ENCODE measurements at places on chromosomes 4 and X.

GRCh38 chr4:18404642-18405041, 383.1 kb upstream of the LCORL start:
- no peak for DNase-seq

DNA sequence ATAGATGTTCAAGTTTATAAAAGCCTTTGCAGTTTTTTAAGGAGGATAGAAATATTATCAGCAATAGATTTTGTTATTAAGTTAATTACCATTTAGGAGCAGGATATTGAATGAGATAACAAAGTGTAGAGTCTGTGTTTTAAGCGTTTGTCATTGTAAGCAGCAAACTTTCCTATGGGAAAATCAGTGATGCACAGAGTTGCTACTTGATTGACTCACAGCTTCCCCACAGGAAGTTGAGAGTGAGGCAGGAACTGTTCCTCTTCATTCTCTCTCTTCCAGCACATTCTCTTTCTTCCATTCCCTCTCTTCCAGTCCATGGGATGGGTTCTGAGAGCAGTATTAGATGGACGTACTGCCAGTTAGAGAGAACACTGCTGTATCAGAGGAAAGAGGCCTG, 867.7 kb upstream of the AGA start:
- no peak for DNase-seq

DNA sequence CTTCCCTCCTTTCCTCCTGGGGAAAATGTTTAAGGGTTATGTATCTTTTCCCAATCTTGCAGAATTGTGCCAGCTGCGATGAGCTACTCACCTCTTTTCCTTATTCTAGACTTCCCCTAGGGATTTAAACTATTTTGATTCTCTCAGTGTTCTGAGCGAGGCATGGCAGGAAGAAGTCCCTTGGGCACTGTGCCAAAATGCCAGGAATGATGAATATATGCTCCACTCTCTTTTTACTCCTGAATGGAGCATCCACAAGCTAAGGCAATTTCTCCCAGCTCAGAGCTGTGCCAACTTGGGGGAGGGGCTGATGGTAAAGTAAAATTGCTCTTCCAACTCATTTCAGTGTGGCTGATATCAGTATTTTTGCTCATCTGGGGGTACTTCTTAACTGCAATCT, 4.0 kb upstream of the C4orf17 start:
- DNase-seq = no peak

- no peak for DNase-seq
These were observed 35.7 kb upstream of the ADGRA3 start for GRCh38 chr4:22551550-22551949.

DNA sequence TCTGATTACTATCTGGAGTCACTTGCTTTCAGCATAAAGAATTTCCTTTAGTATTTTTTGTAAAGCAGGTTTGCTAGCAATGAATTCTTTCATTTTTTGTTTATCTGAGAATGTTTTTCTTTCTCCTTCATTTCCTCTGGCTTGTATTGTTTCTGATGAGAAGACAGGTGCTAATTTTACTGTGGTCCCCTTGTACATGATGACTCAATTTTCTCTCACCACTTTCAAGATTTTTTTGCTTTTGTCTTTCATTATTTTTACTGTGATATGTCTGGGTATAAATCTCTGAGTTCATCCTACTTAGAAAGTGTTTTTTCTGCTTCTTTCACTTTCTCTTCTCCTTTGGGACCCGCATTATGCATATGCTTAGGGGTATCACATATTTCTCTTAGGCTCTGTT, 62.6 kb downstream of the PKD2 start:
- DNase-seq = no peak

- no peak for DNase-seq
These were observed 352 bp upstream of the MAP3K15 start for GRCh38 chrX:19515615-19516105.

DNA sequence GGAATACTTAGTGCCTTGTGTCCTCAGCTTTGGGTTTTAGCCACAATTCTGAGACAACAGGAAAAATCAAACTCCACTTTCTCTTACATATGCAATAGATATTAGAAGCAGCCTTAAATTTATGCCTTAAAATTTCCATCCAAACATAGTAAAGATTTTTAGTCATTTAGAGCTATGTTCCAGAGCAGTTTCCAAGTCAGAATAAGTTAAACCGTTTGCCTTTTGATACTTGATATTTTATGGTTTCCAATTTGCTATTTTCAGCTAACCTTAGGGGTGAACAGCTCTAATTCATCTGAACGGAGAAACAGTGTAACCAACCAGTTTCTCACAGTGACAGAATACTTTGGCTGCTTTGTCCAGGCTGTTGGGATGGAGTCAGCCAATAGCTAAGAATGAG, 125.8 kb upstream of the RXFP1 start:
- DNase-seq = no peak

Data from activated effector memory CD4-positive, alpha-beta T cell treated with anti-CD3 and anti-CD28 coated beads, Interleukin-2, amount 50 U/mL, for 16 hours (primary cell).